Hypothalamus (tissue), 51 donors: ENCODE measurements at places on chromosomes 16 and 17.

DNA sequence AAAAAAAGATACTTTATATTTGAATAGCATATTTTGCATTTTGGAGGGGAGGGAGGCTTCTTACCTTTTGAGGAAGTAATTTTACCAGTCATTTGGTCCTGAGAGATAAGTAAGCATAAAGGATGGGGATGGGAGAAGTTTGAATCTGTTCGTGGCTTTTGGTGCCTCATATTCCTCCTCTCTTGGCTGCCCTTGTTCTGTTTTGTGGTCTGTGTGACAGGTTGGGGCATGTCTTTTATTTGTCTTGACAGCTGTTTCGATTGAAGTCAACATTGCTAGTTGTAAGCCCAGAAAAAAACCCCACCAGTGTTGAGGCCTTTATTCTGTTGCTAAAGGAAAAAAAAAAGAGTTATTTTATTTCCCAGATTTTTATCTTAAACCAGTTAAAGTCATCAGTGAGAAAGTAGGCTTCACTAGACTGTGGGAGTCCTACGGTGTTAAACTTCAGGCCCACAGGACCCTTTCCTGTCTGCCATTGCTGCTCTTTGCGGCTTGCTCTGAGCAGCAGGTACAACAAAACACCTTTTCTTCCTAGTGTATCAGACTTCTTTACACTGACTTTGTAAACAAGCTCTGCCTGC lies 11.4 kb downstream of the SLC7A6 start:
- DNase-seq, result no peak

GRCh38 chr17:58176200-58176599 lies 9.4 kb downstream of the OR4D2 start:
- no peak for DNase-seq

GRCh38 chr16:3625911-3626732 lies 14.7 kb upstream of the SLX4 start:
- DNase-seq, result no peak

- DNase-seq, result no peak
Observed at GRCh38 chr17:57276621-57277020, 20.3 kb downstream of the MSI2 start.

DNA sequence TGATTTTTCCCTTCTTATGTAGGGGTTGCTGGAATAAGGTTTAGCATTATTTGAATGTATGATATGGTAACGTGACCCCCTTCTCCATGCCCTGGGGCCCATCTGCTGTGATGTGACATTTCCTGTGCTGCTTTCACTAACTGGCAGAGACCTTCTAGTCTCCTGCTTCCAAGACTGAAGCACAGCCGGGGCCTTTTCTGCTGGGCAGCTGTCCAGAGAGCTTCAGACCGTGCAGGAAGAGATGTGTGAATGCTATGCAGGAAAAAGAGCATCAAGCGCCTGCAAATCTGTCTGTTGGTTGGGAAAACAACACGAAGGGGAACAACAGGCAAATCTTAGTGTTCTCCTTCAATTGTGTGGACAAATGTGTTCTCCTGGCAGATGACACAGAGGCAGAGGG lies 128.5 kb downstream of the SPACA3 start:
- DNase-seq, result no peak

- no peak for DNase-seq
Observed at GRCh38 chr16:3065742-3066439, 451 bp downstream of the IL32 start.
